ENCODE measurements at places on chromosomes 5 and 9. TPM values are rescaled to one million over a fixed set of nuclear protein-coding genes. Genes with fewer than 3 reads are reported as not detected.
A peak's percentile ranks its signal among the peaks of the same experiment; 100 is the strongest.

GRCh38 chr5:107474716-107475489, 195.8 kb downstream of the EFNA5 start:
- DNase-seq, result peak; percentile 76

- DNase-seq, result no peak
Observed at GRCh38 chr9:26656003-26656870, 236.4 kb downstream of the CAAP1 start.

GRCh38 chr5:110768138-110768860, 29.5 kb downstream of the SLC25A46 start:
- DNase-seq, result peak; percentile 19

PIK3R1 gene
- polyA plus RNA-seq, result 10.5 TPM

- no peak for DNase-seq
Observed at GRCh38 chr5:61120534-61120933, 41.7 kb downstream of the SMIM15 start.

TMEM8B gene
- 7.0 TPM for polyA plus RNA-seq

GRCh38 chr9:14080959-14081542, 232.9 kb downstream of the NFIB start:
- no peak for DNase-seq

SHLD3 gene
- 2.0 TPM for polyA plus RNA-seq

LCN10 gene
- 7.7 TPM for polyA plus RNA-seq

- no peak for DNase-seq
Observed at GRCh38 chr5:137370096-137371071, 128.7 kb downstream of the SPOCK1 start.
